Dorsolateral prefrontal cortex (tissue), 122 donors: ENCODE measurements at places on chromosomes 6 and 20. TPM values are rescaled to one million over a fixed set of nuclear protein-coding genes. Genes with fewer than 3 reads are reported as not detected.

Gene TP53TG5
- 39.5 TPM for total RNA-seq

Gene C4A
- 103 TPM for total RNA-seq

Gene TGIF2
- total RNA-seq = 2.0 TPM

Gene ZBTB24
- total RNA-seq = 11.9 TPM

Gene FAXC
- total RNA-seq = 59.1 TPM

Gene TTBK1
- total RNA-seq = 51.0 TPM

Gene SLC22A16
- not detected for total RNA-seq

Gene NRSN1
- 77.1 TPM for total RNA-seq

Gene TMEM14C
- total RNA-seq = 64.0 TPM

Gene DACT2
- total RNA-seq = 3.4 TPM

Gene VNN1
- 0.28 TPM for total RNA-seq

Gene NKAPL
- total RNA-seq = 2.9 TPM

Gene OR12D3
- not detected for total RNA-seq

Gene NMBR
- total RNA-seq = not detected

Gene C20orf173
- total RNA-seq = not detected

Gene SLC22A7
- 0.90 TPM for total RNA-seq

Gene PTPRK
- total RNA-seq = 132 TPM

Gene DEF6
- 10.2 TPM for total RNA-seq

Gene WFDC11
- not detected for total RNA-seq

Gene ANGPT4
- 0.39 TPM for total RNA-seq

Gene APOM
- 3.0 TPM for total RNA-seq

Gene GINS1
- 2.2 TPM for total RNA-seq

Gene HLA-DRB5
- 5.0 TPM for total RNA-seq

Gene RNF182
- total RNA-seq = 23.9 TPM

Gene DUSP15
- total RNA-seq = 8.7 TPM

Gene ULBP2
- total RNA-seq = 2.3 TPM

Gene CRISP3
- total RNA-seq = not detected

Gene SNX14
- 82.9 TPM for total RNA-seq

Gene C6orf118
- total RNA-seq = 0.62 TPM

Gene STX11
- 0.55 TPM for total RNA-seq

Gene HAO1
- not detected for total RNA-seq

Gene PCK1
- total RNA-seq = 2.9 TPM

Gene TBXT
- total RNA-seq = not detected
